NCI-H1436 (cell line): ENCODE measurements at places on chromosomes 4 and X.

- no peak for DNase-seq
These were observed 238.9 kb downstream of the NR3C2 start for GRCh38 chr4:148203056-148203898.

GRCh38 chr4:110636171-110636679 is 13.3 kb upstream of the PITX2 start:
- DNase-seq: no peak

DNA sequence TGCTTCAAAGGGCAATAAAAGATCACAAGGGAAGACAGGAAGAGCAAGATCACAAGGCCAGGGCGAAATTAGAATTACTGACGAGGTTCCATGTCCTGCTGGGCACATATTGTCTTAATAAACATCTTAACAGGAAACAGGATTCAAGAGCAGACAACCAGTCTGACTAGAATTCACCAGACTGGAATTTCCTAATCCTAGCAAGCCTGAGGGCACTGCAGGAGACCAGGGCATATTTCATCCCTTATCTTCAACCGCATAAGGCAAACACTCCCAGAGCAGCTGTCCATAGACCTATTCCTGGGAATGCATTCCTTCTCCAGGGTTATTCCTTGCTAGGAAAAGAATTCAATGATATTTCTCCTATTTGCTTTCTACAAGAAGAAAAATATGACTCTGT is 12.4 kb upstream of the TDO2 start:
- DNase-seq: no peak

DNA sequence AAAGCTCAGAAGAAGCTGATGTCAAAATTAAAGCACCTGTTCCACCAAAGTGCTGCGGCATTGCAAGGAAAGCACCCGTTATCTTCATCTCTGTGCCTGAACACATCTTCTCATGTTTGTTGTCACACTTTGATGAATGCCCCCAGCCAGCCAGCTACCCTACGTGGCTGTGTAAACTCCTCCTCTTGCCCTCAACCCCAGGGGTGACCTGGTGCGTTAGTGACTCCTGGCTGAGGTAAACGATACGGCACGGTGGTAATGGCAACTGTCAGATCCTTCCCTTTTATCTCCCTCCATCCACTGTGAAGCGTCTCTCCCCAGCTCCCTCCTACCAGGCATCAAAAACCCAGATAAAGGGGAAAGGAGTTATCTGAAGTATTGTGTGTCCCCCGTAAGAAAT is 90.6 kb upstream of the WWC2 start:
- no peak for DNase-seq

GRCh38 chr4:169314906-169315305 is 44.1 kb upstream of the SH3RF1 start:
- DNase-seq: peak; percentile 55

GRCh38 chrX:18574591-18574990 is 97.3 kb downstream of the RS1 start:
- DNase-seq: no peak

DNA sequence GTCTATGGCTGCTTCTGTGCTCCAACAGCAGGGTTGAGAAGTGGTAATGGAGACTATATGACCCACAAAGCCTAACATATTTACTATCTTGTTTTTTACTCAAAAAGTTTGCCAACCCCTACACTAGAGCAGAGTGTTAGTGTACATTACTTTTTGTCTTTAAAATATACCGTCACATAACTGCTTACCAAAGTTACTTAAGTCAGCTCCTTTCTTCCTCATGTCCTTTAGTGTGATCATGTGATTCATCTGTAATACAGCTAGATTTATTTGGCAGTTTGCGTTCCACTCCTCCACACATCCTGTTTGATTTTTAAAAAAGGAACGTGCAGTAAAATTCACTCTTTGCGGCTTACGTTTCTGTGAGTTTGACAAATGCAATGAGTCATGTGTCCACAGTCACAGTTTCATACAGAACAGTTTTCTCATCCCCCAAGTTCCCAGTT is 162.4 kb upstream of the GPRIN3 start:
- no peak for DNase-seq

DNA sequence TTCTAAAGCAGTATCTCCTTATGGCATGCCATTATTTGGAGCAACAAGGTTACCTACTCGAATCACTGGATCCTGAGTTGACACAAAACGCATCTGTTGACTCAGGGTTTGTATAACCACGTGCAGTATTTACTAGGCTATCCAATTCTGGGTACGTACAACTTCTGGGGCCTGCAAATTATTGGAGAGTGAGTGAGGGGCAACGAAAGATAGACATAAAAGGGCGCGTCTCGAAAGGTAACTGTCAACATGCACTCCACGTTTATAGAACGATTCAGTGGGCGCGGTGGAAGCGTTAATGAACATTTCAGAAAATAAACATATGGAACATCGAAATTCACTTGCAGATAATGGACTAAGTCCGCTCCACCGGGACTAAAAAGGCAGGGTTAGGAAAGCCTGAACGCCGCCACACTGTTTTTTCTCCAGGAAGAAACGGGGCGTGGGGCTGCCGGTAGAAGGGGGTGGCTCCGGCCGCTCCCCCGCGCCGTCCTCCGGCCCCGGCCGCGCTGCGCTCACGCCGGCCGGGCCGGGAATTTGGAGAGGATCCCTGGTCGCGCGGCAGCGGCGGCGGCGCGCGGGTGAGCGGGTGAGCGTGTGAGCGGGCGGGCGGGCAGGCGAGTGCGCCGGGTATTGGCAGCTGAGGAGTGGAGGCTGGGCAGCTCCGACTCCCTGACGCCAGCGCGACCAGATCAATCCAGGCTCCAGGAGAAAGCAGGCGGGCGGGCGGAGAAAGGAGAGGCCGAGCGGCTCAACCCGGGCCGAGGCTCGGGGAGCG is at the start of gene SMAD1:
SMAD1 (plus strand) TSS at position 690 of the 778 bp plus-strand sequence. CDS start 32,761 bp downstream, outside the sequence.
- peak; percentile 47 for DNase-seq

- DNase-seq: no peak
These were observed 127.2 kb upstream of the AGA start for GRCh38 chr4:177569434-177569833.

- no peak for DNase-seq
These were observed 1.4 kb upstream of the PACRGL start for GRCh38 chr4:20698820-20699219.

GRCh38 chr4:23232987-23233386 is 540.2 kb downstream of the GBA3 start:
- DNase-seq: no peak

- no peak for DNase-seq
These were observed 272.7 kb upstream of the FAT4 start for GRCh38 chr4:125042041-125042440.

DNA sequence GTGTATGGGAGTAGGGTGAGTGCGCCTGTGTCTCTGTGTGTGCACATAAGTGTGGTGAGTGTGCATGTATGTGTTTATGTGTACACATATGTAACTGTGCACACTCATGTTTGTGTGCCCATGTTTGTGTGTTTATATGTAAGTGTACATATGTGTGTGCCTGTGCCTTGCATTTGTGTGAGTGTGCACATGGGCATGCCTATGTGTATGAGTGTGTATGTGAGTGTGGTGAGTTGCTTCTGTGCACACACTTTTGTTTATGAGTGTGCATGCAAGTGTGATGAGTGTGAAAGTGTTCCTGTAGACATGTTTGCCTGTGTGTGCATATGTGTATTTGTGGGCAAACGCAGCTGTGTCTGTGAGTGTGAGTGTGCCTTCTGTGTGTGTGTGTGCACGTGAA is 7.2 kb downstream of the IL9R start:
- DNase-seq: no peak

DNA sequence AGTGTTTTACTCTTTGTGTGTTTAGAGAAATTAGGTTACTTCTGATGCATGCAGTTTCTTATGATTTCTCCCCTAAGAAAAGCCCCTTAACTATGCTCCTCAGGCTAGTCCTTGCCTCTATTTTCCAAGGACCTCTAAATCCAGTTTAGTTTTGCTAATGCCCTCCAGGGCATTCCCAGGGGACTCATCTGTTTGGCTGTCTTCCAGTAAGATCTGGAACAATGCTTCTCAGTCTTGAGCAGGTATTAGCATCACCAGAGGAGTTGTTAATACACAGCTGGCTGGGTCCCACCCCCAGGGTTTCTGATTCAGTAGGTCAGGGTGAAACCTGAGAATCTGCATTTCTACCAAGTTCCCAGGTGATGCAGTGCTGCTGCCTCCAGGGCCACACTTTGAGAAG is 56.9 kb downstream of the OTC start:
- DNase-seq: no peak

DNA sequence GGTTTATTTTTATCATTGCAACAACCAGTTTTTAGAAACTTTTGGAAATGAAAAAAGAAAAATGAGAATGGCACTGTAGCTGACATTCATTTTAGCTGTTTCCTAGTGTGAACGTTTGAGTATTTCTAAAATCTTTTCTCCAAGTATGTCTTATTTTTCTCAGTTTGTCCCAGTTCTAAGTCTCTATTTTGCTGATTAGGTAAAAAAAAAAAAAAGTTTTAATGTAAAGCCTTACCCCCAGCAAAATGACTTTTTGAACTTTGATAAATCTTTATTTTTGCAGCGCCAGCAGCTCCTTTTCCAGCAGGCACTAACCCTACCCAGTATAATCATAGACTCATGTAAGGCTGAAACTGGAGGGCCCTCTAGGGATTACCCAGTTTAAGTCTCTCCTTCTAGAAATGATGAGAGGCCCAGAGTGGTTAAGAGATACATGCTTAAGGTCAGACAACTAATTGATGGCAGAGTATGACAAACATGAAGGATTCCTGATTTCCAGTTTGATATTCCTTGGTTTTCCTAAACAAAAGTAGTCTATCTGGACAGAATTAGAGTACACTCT is 84.3 kb upstream of the SLC4A4 start:
- no peak for DNase-seq

DNA sequence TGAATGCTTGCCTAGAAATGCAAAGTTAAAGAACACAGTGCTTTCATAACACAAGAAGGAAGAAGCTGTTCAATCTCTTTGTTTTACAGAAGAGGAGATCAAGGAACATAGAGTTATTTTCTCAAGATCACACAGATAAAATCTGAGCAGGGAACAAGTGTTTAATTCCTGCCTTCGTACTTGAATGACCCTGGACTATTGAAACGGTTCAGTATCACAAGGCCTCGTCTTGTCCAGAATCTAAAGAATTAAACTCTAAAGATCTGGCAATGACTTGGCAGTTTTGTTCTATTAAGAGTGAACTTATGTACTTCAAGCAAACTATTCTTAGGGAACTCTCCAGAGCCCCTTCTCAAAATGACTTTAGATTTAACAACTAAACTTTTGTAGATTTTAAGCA is 97.7 kb downstream of the ANXA5 start:
- no peak for DNase-seq

DNA sequence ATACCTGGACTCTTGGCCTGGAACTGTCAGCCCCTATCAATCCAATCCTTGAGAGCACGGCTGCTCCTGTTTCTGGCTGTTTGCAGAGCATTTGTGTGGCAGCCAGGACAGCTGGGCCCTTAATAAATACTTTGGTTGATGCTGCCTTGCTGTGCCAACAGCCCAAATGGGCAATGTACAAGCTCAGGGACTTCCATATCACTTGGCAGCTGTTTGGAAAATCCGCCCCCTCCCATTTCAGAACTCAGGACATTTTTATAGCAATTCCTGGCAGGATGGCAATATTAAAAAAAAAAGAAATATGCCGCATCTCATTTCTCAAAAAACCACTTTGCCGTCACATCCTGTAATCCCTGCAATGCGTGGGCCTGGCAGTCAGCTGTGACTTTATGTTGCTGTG is 218.9 kb downstream of the HS3ST1 start:
- no peak for DNase-seq

DNA sequence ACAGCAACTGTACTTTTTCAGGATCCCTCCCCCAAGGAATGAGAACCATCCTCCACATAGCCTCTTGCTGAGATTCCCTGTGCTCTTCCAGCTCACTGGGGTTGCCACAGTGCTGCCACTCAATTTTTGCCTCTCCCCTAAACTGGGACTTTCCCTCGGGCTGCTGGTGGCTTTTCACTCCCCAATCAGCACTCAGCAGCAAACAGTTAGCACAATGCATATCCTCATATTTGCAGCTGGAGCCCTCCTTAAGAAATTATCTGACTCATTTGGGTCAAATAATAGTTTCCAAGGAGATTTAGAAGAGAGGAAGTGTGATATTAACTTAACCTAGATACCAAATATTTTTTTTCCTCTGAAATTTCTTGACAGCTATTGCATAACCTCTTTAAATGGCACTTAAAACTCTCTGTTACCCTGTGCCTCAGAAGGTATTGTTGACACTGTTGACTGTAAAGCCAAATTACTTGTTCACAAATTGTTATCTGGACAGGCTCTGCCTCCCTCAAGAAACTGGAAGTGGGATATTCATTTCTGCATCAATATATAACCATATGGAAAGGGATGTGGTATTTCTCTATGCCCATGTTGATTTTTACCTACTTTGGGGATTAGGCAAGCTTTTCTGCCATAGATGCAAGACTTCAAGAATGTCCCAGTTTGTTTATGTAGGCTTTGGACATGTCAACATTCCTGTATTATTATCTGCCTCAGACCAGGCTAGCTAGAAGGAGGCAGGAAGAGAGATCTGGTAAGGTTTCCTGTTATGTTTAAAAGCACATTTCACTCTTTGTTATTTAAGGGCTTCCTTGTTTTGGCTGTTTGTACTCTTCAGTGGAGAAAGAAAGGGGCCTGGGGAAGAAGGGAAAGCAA is 58.0 kb downstream of the SEPTIN11 start:
- no peak for DNase-seq

DNA sequence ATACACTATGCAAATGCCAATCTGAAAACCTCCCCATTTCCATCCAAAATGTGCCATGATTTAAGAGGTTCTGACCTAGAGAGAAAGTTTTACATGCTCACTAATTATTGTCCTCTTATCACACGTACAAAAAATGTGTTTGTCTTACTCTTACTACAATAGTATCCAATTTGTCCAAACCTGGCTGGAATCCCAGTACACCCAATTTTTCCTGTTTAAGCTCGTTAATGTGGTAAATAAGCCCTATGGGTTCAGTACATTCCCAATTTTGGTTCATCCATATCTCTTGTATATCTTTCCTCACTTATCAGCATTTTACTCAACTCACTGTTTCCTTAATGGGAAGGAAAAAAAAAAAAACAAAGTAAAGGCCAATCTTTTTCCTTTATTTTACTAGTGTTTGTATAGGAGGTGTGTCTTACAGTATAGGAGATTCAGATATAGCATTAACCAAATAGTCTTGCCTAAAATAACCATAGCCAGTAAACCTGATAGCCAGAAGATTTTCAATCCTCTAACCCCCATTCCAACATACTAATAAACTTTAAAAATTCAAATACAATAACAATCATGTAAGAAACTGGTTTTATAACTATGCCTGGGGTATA is 109.8 kb downstream of the PARM1 start:
- DNase-seq: no peak

GRCh38 chr4:70722199-70722791 is 531 bp downstream of the RUFY3 start:
- DNase-seq: peak; percentile 24

DNA sequence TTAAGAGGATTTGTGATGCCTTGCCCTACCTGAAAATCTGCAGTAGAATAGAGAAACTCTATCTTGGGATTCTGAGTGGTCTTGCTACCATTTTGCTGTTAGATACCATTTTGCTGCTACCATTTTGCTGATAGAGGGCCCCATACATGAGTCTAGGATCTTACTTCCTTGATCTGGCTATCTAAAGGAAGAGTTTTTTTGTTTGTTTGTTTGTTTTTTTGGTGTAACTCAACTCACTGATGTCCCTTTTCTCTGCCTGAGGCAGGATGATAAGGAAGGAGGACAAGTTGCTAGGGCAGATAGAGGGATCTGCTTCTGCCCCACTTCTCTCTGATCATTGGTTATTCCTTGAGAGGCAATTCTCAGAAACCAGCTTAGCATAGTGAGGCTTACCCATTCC is 31.0 kb downstream of the XK start:
- DNase-seq: no peak
